ENCODE measurements at places on chromosomes 12 and 14.

DNA sequence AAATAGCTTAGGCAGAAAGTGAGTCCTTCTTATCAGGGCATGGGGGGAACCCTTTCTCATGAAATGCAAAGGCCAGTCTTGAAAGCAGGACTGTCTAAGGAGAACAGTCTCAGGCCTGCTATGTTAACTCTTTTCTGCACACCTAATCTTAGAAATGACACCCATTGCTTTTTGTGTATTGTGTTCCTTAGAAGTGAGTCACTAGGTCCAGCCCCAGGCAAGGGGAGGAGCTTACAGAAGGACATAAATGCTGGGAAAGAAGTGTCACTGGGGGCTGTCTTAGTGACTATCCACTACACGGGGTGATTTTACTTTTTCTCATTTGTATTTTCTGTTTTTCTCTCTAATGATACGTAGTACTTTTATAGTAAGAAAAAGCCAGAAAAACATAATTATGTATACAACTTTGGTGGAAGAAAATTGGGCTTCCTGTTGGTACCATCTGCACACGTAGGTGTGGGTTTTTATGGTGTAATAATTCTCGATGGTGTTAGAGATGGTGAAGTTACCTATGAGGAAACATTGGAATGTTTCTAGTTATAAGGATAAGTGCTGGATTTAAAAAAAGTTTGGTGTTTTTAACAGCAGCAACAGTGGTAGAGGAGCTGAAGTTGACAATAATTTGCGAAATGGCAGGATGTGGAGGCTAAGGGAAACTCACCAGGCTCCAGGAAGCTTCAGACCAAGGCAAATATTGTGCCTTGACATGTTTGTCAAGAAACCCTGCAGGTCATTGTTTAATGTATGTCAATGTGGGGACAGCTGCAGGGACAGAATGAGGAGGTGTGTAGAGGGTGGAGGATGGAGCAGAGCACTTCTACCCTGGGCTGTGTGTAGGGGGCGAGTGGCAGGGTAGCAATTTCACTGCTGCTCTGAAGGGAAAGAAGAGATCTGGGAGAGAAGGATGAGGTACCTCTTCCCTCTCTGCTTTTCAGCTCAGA, 214.9 kb downstream of the KTN1 start:
- DNase-seq = no peak

- DNase-seq = no peak
Observed at GRCh38 chr12:131384544-131384855, 326.4 kb upstream of the SFSWAP start.

DNA sequence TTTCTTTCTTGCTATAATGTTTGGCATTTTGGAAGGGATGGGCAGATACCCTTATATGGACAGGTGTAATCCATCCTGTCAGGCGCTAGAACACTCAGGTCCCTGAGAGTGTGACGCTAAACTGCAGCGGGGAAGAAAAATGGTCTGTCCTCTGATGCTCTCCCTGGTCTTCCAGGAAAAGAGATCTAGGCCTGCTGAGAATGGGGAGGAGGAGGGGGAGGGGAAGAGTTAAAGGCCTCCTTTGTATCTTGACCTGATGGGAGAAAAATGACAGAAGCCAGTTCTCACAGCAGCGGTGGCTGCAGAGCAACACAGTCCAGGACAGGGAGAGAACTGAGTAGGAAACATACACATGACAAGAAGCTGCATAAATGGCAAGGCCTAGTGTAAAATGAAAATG, 61.1 kb downstream of the RPS6KA5 start:
- DNase-seq = no peak

GRCh38 chr14:93019970-93020369, 95.8 kb downstream of the ITPK1 start:
- no peak for DNase-seq

DNA sequence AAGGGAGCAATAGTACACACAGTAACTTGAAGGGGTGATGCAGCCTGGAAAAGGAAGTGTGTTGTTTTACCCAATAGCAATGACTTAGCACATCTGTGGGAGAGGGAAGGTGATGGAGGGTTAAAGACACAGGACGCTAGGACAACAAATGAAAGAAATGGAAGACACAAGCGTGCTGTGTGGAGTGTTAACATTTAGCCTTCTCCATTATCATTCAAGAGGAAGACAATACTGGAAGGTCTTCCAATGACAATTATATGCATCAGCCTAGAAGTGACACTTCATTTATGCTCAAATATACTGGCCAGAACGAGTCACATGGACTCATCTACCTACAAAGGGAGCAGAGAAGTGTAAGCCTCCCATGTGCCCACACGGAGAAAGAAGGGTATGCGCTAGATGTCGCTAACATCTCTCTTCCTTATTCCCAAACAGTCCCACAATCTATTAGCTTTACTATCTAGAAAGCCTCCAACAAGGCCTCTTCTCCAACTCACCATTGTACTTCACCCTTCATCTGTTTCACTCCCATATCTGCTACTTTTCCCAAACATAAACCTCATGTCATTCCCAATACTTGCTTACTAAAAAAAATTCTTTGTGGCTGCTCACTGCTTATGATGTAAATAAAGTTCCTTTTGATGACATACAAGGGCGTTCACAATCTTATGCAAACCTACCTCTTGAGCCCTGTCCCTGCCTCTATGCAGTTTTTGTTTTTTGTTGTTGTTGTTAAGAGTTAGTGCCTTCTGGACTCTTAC, 20.3 kb downstream of the PPM1H start:
- no peak for DNase-seq

All from stimulated activated naive CD4-positive, alpha-beta T cell treated with Interleukin-2 at 50 U/mL for 16 hours (primary cell).